ENCODE measurements at places on chromosomes 5 and 9.

- no peak for DNase-seq
Observed at GRCh38 chr9:12775679-12776512, 1.1 kb downstream of the LURAP1L start.

GRCh38 chr9:20987521-20987920 is 43.9 kb downstream of the HACD4 start:
- no peak for DNase-seq

DNA sequence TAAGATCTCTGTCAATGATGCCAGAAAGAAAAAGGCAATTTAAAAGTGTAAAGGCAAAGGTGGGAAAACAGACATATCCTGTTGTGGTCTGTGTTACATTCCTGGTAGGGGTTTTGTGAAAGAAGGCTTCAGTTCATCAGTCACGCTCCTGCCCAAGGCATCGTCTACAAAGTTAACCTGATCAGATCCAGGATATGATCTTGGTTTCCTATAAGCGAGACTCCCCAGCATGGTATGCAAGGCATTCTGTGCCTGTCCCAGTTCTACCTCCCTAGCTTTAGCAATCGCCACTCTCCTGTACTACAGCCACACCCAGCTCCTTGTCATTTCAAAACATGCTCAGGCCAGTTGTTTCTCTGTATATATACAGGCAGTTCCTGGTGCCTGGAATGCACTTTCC is 58.0 kb upstream of the PTPN3 start:
- DNase-seq, result no peak

GRCh38 chr9:295576-295975 is 80.9 kb downstream of the DOCK8 start:
- no peak for DNase-seq

DNA sequence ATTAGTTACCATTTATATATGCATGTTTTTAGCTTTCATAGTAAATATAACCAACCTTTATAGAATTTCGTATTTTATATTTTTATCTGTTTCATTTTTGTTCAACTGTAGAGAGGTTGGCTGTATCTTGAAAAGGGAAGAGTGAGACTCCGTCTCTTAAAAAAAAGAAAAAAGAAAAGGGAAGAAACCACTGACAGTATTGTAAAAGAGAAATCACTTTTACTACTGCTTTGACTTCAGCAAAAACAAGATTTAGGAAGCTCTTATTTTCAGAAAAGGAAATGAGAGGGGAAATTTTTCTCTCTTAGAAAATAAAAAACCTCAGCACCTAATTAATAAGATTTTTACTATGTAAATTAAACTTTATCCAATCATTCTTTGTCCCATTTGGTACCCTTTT is 14.4 kb downstream of the POLK start:
- no peak for DNase-seq

- no peak for DNase-seq
Observed at GRCh38 chr9:89601856-89602562, 2.8 kb upstream of the GADD45G start.

DNA sequence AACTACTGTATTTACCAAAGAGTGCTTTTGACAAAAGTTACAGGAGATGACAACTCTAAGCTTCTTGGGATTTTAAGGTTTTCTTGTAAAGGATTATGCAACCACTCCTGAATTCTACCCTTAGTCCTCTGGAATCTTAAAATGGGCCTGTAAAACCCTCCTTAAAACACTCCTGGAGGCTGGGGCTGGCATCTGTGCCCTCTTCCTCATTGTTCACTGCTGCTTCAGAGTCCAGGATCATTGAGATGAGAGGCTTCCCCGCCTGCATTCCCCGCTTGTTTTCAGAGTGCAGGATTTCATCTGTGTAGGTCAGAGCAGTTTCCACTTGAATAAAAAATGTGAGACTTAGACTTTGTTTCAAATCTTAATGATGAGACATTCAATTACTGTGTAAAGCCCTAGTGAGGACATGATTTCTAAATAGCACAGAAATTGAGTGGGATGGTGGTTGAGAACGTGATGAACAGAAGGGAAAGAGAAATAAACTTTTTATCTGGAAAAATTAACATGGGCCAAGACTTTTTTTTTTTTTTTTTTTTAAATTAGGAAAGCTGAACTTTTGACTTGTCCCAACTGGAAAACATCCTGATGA is 40.4 kb downstream of the PCSK5 start:
- no peak for DNase-seq

Measured in stimulated activated CD8-positive, alpha-beta memory T cell treated with anti-CD3 and anti-CD28 coated beads, Interleukin-4, amount 100 ng/mL, for 1 hour (primary cell).